IPS DF 6.9 (cell line): ENCODE measurements at places on chromosomes 5 and 9.

DNA sequence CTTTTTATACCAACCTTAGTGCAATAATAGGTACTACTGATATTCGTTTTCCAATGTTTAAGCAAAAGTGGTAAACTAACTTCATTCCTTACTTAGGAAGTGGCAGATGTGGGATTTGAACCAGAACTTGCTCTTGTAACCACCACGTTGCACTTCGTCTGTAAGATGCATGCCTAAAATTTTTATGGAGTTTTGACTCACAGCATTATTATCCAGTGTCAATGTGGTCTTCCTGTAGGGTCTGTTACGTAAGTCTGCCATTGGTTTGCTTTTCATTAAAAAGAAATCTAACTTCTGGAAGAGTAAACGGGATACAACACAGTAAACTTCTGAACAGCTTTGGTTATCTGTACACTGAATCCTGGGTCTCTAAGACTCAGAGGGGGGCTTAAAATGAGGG, 521.0 kb upstream of the WWC1 start:
- no peak for DNase-seq

- DNase-seq = no peak
These were observed 196.2 kb downstream of the AOPEP start for GRCh38 chr9:94922691-94923107.

DNA sequence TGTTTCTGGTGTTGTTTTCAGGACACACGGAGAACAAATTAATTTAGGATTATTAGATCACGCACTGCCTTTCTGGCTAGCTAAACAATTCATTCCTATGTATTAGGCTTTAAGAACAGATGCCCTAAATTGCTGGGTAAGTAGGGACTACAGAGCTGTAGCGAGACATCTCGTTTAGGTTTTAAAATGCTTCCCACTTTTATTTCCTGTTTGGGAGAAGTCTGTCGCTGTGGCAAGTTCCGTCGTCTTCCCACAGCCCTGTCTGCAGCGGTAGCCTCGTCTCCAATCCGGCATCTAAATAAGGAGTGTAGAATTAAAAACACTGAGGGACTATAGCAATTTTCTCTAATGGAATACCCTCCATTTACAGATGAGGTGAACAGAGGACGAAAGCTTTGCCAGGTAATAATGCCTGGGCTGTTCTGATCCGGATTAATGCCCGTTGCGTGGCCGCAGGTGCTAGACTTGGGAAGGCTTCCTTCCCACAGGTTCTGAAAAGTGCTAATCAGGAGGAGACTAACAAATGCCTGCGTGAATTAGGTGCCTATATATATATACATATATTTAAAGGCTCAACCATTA, 1.3 kb upstream of the TRIM36 start:
- no peak for DNase-seq

GRCh38 chr5:50699737-50700136, 33.3 kb downstream of the PARP8 start:
- no peak for DNase-seq

DNA sequence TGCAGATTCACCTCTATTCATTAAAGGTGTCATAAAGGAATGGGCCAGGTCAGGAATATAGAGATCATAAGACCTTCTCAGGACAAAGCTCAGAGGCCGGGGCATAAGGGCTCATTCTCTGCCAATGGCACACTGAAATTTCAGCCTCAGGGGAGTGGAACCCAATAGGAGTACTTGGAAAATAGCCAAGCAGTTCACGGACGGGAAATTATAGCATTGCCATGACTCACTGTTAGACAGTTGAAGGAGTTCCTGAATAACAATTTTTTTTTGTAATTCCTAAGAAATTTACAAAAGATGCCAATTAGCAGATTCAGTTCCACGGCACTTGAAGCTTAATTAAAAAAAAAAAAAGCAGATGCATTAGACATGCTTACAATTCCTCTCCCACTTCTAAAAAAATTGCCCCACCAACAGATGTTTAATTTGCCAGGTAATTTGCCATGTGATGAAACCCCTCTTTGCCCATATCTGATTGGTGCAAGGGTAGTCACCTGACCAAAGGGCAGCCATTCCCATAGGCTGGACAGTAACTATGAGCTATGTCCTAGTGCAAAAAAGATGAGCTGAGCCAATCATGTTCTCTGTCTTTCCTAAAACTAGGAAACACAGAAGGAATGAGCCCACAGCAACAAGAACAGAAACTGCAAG, 58.6 kb downstream of the PTCD2 start:
- no peak for DNase-seq

DNA sequence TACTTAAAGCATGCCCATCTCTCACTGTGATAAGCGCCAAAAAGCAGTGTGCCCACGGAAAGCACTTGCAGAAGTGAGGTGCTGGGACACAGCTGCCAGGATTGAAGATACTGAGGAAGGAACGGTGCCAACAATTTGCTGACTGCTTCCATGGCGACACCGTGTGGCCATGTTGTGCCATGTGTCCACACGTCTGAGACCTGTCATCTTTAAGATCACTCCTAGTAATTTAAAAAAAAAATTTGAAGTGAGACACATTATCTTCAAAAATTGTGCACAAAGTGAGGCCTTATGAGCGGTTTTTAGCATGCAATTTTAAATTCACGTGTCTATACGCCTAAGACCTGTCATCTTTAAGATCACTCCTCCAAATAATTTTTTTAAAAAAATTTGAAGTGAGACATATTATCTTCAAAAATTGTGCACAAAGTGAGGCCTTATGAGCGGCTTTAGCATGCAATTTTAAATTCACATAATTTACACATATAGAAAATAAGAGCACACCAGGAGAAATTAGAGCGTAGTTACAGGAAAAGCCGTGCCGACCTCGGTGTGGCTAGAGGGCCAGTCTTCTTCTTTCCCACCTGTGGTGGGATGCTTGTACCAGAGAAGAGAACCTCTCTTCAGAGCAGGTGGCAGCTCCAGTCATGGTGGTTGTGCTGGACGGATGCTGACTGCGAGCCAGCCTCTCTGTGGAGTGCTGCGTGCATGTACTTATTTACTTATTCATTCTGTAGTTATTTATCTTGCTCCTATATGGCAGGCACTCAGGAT, 21.4 kb upstream of the FLT4 start:
- DNase-seq = no peak

DNA sequence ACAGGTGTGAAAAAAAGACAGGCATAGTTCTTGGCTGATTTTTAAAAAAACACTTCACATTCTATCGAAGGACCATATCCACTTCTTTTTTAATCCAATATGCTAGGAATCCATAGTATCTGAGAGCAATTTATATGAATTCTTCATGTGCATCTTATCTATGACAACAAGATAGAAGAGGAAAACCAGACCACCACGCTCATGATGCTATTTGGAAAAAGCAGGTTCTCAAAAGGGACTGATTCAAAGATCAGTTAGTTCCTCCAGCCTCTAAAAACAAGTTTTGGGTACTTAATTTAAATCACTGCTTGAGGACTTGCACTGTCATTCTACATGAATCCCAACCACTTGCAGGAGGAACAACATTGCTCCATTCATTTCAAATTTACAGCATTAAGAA, 6.3 kb downstream of the MEF2C start:
- DNase-seq = no peak

GRCh38 chr5:105922574-105922973, 1748.2 kb downstream of the EFNA5 start:
- no peak for DNase-seq

DNA sequence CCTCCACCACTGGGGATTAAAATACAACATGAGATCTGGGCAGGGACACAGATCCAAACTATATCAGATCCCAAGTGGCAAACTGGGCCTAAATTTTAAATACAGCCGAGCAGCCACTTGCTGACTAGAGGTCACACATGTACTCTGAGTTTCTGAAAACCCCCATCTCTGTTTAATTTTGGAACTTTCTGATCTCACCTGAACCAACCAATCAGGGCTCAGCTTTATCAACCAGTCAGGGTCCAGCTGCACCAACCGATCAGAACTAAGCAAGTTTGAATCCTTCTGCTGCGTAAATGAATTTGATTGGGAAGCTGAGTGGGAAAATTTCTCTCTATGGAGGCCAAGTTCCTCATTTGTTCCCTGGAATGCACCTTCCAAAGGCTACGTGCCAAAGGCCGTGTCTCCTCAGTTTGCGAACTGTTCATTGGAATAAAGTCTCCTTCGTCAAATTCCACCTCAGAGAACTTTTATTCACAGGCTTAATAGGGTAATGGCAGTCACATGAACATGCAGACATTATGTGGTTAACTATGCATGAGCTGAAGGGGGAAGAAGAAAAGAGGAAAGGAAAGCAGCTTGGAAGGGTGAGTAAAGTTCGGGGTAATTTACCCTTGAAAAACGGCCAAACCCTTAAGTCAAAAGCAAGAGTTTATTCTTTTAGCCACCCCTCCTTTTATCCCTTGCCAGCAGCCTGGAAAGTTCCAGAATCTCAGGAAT, 3.7 kb downstream of the CD180 start:
- DNase-seq = no peak

DNA sequence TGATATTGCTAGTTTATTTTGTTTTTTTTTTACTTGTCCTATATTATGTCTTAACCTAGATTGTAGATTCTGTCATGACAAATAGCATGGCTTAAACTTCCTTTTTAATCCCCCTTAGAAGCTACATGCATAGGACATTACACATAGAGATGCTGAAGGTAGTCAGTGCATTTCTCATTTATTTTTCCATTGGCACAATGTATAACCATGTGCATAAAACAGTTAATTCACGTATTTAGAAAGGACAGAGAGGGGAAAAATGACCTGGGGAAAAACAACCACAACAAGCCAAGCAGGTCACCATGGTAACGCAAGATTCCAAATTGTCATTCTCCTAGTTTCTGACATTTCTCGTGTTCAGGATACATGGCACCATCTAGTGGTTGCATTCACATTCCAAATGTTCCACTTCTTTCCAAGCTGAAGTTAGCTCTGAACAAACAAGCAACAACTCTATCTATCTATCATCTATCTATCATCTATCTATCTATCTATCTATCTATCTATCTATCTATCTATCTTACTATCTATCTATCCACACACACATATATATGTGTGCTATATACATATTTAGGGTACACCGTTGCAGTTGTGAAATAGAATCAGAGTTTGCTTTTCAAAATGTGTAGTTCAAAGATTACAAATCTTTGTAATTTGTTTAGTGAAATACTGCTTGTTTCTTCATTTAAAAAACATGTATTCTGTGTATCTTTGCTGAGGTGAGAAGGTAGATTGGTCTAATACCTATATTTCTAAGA, 487.2 kb upstream of the ST8SIA4 start:
- DNase-seq = peak; percentile 55

- DNase-seq = no peak
These were observed 99.0 kb downstream of the GAPVD1 start for GRCh38 chr9:125360601-125361000.

- no peak for DNase-seq
These were observed 398.8 kb downstream of the ZSWIM6 start for GRCh38 chr5:61730866-61731265.

DNA sequence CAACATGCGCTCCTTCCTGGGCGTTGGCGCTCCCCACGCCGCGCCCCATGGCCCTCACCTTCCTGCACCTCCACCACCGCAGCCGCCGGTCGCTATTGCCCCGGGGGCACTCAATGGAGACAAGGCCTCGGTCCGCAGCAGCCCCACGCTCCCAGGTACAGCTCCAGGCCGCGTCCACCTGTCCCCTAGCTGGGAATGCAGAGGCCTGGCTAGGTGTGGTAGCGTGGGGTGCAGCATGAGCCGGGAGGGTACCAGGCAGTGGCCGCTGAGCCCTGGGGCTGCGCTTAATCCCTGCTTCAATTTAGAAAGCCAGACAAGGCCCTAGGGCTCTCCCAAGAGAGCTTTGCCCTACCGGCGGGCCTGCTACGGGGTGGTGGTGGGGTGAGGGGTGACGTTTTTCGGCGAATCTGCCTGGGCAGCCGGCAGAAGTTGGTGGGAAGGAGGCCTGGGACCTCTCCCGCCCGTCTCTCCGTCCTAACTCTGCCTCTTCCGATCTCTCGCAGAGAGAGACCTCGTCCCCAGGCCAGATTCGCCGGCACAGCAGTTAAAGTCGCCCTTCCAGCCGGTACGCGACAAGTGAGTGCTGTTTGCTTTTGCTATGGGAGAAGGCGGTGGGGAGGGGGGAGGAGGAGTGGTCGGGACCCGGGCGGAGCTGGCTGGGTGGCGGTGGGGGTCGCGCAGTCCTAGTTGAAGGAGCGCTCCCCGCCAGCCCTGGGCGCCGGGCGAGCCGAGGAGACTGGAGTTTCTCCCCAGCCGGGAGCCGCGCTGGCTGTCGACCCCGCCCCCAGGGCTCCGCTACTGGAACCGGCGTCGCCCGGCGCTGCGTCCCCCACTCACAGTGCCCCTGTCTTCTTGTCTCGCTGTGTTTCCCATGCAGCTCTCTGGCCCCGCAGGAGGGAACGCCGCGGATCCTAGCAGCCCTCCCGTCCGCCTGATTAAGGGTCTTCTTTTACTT, 4.8 kb downstream of the IRX1 start:
- no peak for DNase-seq

- no peak for DNase-seq
These were observed 72.5 kb downstream of the EPB41L4A start for GRCh38 chr5:112346411-112347044.
